ENCODE measurements at places on chromosomes 2 and 18. TPM values are rescaled to one million over a fixed set of nuclear protein-coding genes. Genes with fewer than 3 reads are reported as not detected.

LIMS3 gene
- total RNA-seq: not detected

KCNIP3 gene
- 6.1 TPM for total RNA-seq

DSG1 gene
- total RNA-seq: 0.02 TPM

PSMA8 gene
- total RNA-seq: not detected

UGT1A6 gene
- total RNA-seq: 2.6 TPM

CIDEA gene
- not detected for total RNA-seq

ARHGAP15 gene
- total RNA-seq: 0.15 TPM

ATG9A gene
- 73.6 TPM for total RNA-seq

ZNF521 gene
- total RNA-seq: 6.8 TPM

SKA1 gene
- 30.4 TPM for total RNA-seq

UBE2E3 gene
- 197 TPM for total RNA-seq

RUFY4 gene
- total RNA-seq: not detected

ONECUT2 gene
- 1.3 TPM for total RNA-seq

NYAP2 gene
- total RNA-seq: 0.95 TPM

MAPRE2 gene
- total RNA-seq: 32.6 TPM

GGCX gene
- 36.8 TPM for total RNA-seq

SSB gene
- total RNA-seq: 117 TPM

SEC11C gene
- total RNA-seq: 50.9 TPM

CXCR1 gene
- not detected for total RNA-seq

SDC1 gene
- total RNA-seq: 44.7 TPM

TGFA gene
- total RNA-seq: 32.2 TPM

MTA3 gene
- total RNA-seq: 26.4 TPM

GDF7 gene
- total RNA-seq: 0.02 TPM

OTOS gene
- total RNA-seq: not detected

COLEC11 gene
- not detected for total RNA-seq

WDCP gene
- 7.1 TPM for total RNA-seq

NTSR2 gene
- not detected for total RNA-seq

RAB31 gene
- total RNA-seq: 38.5 TPM

VIL1 gene
- total RNA-seq: not detected

TRAF3IP1 gene
- total RNA-seq: 7.4 TPM

CNTNAP5 gene
- total RNA-seq: not detected

TMEM247 gene
- total RNA-seq: not detected

ABCG5 gene
- total RNA-seq: not detected

RFX8 gene
- total RNA-seq: 0.41 TPM

ATOH8 gene
- 13.1 TPM for total RNA-seq
